ENCODE measurements at places on chromosomes 6 and 20.
A peak's percentile ranks its signal among the peaks of the same experiment; 100 is the strongest.

DNA sequence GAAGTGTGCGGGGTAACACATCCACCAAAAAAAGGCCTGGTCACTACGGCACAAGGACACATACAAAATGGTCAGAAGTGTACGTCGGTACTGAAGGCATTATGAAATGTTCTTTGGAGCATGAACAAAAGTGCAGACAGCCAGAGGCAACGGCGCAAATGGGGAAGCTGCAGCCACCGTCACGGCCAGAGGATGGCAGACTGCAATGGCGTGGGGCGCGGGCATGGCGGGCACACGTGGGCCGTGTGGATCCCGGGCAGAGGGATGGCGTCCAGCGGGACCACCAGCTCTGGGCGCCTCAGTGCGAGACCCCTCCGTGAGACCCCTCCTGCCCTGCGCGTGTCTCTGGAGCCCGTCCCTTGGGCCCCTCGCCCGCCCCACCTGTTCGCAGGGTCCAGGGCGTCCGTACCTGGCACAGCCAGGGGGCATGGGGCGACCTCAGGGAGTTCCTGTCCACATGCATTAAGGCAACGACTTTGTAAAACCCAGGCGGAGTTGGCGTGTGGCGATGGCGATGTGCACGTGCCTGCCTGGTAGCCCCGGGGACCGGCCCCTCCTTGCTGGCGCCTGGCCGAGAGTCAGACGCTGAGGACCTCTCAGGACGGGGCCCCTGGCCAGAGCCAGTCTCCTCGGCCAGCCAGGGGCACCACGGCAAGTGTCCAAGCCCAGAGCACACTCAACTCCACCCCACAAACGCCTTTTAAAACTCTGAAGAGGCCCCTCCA, 39.5 kb upstream of the CHRNA4 start:
- no peak for DNase-seq

DNA sequence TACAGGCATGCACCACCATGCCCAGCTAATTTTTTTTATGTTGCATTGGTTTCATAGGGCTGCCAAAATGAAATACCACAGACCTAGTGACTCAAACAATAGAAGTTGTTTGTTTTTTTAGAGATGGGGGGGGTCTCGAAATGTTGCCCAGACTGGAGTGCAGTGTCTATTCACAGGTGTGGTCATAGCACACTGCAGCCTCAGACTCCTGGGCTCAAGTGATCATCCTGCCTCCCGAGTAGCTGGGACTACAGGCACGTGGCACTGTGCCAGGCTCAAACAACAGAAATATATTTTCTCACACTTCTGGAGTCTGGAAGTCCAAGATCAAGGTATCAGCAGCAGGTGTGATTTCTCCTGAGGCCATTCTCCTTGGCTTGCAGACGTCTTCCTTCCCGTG, 6.6 kb upstream of the SLC16A10 start:
- no peak for DNase-seq

GRCh38 chr6:113365191-113365590, 492.0 kb upstream of the MARCKS start:
- DNase-seq = no peak

- DNase-seq = peak; percentile 26
Measured at GRCh38 chr6:113208726-113209125, 648.4 kb upstream of the MARCKS start.

DNA sequence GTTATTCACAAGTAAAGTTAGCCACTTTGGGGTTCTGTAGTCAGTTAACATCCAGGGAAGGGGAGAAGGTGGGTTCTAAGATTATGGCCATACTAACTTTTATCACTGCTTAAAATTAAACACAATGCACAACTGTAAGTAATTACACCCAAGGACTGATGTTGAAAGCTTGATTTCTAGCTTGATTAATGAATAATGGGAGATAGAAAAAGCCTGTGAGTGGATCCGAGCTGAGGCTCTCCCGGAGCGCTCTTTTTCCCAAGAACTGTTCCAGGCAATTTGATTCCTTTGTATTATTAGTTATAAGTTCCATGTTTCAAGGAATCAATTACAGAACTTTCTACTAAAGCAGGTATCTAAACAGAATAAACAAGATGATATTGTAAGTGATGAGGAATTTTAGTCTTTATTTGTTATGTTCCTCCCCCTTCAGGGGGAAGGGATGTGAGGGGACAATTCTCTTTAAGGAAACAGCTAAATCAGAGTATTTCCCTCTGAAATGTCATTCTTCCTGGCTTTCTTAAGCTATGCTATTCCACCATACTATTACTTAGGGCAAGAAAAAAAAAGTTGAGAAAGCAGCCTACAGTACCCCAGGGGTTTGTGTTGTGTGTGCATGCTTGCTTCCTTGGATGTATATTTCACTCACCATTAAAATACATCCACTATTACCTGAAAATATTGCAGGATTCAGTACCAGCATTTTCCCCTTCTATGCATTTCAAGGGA, 3.8 kb downstream of the TSHZ2 start:
- no peak for DNase-seq

DNA sequence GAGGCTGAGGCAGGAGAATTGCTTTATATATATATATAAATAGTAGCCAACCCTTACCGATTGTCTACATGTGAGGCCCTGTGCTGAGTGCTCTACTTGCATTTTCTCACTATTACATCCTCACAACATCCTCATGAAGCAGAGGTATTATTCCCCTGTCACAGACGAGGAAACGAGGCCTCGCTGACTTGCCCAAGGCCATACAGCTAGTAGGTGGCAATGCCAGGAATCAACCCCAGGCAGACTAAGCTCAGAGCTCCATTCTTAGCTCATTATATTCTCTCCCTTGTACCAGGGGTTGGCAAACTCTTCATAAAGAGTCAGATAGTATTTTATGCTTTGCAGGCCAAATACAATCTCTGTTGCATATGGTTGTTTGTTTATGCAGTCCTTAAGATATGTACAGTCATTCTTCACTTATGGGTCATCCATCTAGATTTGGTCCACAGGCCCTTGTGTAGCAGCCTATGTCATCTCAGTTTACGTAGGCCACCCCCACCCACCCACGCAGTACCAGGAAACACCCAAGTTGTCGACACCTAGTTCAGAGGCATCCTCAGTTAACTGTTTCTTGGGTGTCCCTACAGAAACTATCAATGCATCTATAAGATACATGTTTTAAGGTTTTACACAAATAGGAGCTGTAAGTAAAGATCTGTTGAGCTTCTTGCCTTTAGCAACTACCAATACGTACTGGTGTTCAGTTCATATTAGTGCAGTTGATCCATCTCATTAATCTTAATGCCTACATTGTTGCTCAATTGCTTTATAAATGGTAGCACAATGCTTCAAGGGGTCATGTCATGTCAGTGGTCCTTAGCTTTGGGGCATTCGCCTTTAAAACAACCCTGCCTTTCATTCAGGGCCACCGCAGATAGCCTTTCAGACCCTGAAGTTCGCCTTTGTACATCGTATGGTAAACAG, 3.0 kb downstream of the CASS4 start:
- peak; percentile 69 for DNase-seq

DNA sequence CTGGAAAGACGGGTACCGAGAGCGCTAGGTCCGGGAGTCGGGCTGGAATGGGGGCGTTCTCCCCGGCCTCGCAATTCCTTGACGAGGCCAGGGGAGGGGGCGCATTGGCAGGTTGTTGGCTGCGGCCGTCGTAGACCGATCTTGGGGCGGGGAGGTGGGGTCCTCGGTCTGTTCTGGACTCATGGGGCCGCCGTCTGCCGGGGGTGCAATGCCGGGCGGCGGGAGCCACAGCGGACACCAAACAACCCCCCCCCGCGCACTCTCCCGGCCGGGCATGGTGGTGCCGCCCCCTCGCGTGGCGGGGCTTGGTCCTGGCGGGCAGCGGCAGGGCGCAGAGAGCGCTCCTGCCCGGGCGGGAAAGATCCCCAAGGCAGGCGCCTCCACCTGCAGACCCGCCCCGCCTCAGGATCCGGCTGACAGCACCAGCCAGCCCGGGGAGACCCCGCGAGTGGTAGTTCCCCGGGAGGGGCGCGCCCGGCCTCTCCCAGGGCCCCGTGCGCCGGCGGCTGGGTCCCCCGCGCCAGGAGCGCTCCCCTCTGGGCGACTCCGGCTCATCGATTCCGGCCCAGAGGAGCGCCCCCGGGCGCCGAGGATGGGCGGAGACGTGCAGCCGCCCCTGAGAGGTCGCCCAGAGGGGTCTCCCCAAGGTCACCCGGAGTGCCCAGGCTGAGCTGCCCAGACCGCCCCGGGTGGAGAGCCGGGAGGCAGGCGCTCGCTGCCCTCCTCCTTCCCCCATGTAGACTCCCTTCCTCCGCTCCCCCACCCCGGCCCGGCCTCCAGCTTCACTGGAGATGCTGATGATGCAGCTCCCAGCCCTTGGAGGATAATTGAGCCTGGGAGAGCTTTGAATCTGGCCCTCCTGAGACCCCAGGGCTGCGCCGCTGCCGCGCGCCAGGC, 709 bp downstream of the PPP1R16B start:
- DNase-seq = no peak

GRCh38 chr20:60000271-60001042, 42.2 kb downstream of the CDH26 start:
- no peak for DNase-seq

DNA sequence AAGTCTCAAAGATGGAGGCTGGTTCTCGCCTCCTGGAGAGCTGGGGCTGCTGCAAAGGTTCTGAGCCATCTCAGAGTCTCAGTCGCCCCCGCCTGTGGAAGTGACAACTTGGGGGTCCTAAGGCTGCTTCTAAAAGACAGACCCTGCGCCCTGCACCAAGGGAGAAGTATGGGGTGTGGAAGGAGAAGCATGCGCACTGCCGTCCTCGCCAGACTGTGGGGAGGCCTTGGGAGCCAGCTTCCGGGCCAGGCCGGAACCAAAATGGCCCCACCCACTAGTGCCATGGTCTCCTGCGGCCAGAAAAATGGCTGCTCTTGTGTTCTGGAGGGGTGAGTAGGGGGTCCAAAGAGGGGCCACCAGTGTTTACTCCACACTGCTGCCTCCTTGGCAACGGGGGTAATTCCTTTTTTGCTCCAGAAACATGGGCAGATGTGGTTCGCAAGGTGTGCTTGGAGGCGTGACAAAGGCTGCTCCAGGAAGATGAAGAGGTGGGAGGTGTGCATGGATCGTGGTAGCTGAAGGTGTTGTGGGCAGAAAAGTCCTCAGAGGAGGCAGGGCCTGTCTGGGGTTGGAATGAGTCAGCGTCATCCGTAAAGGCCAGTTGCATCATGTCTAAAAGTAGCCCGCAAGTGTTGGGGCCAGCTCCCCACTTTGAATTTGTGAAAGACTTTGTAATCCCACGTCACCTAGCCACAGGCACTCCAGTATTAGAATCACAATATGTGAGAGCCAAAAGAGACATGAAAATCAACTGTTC, 329.8 kb upstream of the SOX4 start:
- peak; percentile 43 for DNase-seq

GRCh38 chr6:27668442-27669294, 195.8 kb upstream of the ZNF184 start:
- DNase-seq = peak; percentile 50

DNA sequence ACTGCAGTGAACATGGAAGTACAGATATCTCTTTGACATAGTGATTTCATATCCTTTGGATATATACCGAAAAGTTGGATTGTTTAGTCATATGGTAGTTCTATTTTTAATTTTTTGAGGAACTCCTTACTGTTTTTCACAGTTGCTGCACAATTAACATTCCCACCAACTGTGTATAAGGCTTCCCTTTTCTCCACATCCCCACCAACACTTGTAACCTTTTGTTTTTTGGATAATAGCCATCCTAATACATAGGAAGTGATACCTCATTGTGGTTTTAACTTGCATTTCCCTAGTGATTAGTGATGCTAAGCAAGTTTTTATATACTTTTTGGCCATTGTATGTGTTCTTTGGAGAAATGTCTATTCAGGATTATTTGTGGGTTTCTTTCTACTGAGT, 45.1 kb upstream of the TENT5A start:
- DNase-seq = no peak

DNA sequence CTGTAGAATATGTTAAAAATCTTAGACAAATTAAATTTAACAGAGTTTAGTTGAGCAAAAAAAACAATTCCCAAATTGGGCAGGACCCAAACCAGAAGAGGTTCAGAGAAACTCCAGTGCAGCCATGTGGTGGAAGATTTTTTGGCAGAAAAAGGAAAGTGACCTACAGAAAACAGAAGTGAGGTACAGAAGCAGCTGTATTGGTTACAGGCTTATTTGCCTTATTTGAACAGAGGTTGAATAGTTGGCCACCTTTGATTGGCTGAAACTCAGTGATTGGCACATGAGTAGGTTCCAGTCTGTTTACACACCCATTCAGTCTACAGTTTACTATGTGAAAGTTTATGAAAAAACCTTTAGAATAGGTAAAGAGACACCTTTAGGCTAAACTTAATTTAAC, 110.9 kb upstream of the LAMP5 start:
- DNase-seq = no peak

- DNase-seq = no peak
Measured at GRCh38 chr20:24490598-24490997, 21.2 kb downstream of the SYNDIG1 start.

GRCh38 chr6:79377888-79378348, 143.4 kb upstream of the HMGN3 start:
- peak; percentile 61 for DNase-seq

- DNase-seq = no peak
Measured at GRCh38 chr20:62236766-62237513, 1.4 kb upstream of the OSBPL2 start.

DNA sequence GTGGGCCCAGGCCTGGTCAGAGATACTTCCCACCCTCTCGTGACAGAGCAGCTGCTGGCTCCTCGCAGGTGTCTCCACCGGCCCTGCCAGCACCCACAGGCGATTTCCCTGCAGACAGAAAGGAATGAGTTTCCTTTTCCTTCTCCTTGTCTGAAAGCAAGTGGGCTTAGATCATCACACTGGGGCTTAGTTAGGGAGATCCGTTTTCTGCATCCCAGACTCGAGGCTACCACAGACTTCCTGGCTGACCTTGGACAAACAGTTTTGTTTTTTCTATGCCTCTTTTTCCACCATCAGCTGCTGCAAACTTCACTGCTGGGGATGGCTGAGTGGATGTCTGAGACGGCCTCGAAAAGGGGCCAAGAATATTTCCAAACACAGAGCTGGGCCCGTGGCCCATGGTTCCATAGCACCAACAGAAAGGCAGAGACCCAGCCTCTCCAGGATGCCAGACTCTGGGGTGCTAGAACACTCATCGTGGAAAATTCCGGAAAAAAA, 86.5 kb downstream of the BANF2 start:
- DNase-seq = no peak

DNA sequence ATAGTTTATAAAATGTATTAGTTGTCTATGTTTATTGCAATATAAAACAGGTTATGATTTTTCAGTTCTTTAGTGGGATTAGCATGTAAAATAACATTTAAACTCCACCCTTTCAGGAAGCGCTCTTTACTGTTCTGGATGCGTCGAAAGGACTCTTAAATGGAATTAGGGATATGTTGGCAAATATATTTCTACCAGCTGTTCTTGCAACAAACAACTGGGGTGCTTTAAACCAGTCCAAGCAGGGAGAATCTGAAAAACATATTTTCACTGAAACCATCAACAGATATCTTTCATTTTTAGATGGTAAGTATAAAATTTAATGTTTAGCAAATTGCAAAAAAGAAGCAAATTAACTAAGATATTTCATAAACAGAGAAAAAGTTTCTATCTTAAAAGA, 21.8 kb downstream of the DNAH8 start:
- DNase-seq = no peak
